ENCODE measurements at places on chromosomes 12 and 14.

GRCh38 chr14:102729825-102730224 lies 47.4 kb upstream of the TRAF3 start:
- DNase-seq: no peak

GRCh38 chr12:66188584-66189485 lies at the start of gene IRAK3:
Gene IRAK3, plus strand, starts transcription at chr12:66189214. Its CDS starts 86 bp downstream, at chr12:66189300.
- DNase-seq: no peak

- DNase-seq: no peak
These were observed 207.5 kb upstream of the CDKN3 start for GRCh38 chr14:54189333-54189732.

- DNase-seq: no peak
These were observed 50.4 kb downstream of the PSMA6 start for GRCh38 chr14:35342489-35343010.
